ENCODE measurements at places on chromosomes 5 and 9.

DNA sequence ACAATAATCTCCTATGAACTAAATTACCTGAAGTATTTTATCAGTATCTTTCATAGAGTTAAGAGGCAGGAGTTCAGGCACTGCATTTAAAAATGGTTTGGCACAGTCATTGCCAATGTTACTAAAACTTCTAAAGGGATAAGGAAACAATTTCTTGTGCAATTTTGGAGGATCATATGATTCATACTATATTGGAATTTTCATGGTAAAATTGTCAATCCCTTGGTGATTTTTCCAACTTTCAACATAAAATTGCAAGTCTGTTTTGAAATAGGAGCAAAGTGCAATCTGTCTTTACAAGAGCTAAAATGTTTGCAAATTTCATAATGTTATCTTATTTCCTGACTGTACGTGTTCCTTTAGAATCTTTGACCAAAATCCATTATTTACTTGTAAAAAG, 211.1 kb downstream of the DMRTA1 start:
- no peak for DNase-seq

DNA sequence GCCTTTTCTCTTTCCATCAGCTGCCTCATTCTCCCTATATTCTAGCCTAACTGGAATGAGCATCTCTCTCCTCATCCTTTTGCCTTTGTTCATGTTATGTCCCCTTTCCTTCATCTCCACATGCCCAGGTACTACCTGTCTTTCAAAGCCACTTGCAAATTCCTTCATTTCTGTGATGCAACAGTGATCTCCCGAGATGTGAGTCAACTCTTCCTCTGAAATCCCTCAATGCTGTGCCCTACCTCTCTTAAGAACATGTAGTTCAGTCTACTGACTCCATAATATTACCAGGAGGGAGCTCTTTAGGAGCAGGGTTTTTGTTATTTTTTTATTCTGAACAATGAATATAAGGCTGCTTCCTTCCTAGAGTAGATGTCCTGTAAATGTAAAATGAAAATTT, 91.6 kb downstream of the ZNF462 start:
- no peak for DNase-seq

GRCh38 chr5:50968356-50969149, 302.1 kb downstream of the PARP8 start:
- no peak for DNase-seq

- no peak for DNase-seq
These were observed 314.1 kb upstream of the ATP10B start for GRCh38 chr5:161165998-161166660.

DNA sequence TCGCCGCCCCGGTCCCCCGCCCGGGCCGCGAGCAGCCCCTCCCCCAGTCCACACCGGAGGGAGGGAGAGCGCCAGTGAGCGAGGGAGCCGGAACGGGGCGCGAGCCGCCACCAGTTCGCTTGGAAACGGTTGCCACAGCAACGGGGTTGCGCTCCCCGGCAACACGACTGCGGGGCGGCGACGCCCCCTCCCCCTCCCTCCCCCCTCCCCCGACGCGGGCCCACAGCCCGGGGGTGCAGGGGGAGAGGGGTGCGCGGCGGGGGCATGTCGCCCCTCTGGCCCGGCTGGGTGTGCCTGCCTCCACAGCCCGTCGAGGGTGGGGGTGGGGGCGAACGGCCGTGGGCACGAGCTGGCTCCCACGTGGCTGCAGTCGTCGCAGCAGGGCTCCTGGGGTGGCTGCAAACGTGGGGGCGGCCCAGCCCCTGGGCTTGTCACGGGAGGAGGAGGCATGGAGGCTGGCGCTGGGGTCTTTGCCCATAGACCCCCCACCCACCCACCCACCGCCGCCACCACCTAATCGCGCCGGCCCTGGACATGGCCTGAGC, 524 bp downstream of the PRR7 start:
- DNase-seq: no peak

GRCh38 chr9:137951107-137951506, 73.5 kb downstream of the CACNA1B start:
- no peak for DNase-seq

DNA sequence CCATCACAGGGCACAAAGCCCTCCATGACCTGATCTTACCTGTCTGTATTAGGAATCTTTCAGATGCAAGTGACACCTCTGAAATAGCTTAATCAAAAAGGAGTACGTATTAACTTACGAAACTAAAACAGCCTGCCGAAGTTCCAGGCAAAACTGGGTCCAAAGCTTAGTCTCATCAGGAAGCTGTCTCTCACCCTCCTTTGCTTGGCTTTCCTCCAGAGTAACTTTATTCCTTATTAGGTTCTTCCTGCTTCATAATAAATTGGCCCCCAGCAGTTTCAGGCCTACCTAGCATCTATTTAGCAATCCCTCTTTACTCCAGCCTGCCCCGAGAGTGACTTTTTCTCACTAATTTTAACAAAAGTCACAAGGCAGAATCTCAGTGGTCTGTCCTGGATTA, 58.4 kb upstream of the STK32A start:
- no peak for DNase-seq

DNA sequence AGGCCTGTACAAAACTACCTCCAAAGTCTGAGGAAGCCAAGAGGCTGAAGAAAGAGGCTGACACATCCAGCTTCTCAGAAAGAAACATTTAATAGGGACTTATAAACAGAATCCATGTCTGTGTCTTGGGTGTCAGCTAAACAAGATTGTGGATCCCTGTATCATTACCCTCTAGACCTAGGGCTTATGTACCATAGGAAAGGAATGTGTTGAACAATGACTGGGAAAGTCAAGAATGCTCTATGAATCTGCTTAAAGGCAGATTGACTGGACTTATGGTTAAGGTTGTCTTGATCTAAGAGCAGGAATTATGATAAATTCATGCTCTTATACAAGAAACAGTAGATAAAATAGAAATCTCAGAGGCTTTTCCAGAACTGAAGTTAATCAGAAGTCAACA, 335.7 kb upstream of the RPS23 start:
- DNase-seq: no peak

DNA sequence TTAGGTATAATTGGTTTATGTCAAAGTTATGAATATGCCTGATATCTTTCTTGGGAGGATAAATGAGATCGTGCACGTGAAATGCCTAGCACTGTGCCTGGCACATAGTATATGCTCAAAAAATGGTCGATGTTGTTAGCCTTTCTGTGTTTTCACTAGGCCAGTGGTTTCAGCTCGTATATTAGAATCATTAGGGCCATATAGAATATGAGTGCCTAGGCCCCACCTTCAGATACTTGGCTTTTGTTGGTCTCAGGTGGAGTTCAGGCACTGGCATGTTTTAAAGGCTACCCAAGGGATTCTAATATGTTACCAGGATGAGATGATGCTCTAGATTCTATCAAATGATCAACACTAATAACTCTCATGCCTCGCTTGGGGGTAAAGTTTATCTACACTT, 56.8 kb downstream of the ELL2 start:
- DNase-seq: no peak

GRCh38 chr5:5933651-5934050, 444.7 kb downstream of the MED10 start:
- no peak for DNase-seq

DNA sequence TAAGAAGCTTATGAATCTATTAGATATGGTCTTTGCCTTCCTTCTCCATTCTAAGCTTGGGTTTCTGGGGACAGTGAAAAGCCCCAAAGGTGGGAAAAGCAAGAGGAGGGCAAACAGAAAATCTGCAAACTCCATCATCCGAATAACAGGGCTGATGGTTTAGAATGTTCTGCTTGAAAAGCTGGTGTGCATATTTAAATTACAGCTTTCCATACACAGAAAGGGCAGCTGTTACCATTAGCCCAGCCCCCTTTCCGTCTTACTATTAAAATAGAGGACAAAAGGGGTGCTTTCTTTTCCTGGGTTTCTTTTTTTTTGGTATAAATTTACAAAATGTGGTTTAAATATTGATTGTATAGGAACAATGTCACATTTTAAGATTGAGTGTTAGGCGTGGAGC, 22.0 kb downstream of the INSYN2B start:
- no peak for DNase-seq

GRCh38 chr5:101943784-101944183, 352.3 kb downstream of the SLCO4C1 start:
- no peak for DNase-seq

DNA sequence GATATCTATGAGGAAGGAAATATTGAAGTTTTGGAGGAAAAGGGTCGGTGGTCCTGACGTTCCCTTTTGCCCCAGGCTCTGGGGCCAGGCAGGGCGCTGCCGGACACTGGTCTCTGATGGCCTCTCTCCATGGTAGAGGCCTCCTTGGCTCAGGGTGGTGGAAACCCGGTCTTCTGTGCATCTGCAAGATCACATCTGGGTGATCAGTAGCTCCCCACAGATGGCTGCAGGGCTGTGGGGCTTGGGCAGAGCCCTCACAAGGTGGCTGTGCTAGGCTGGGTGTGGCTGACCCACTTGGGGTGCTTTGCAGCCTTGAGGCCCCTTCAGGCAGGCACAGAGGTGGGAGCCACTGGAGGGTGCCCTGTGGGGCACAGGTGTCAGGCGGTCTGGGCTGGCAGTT, 53.9 kb upstream of the RNU6ATAC start:
- DNase-seq: no peak

DNA sequence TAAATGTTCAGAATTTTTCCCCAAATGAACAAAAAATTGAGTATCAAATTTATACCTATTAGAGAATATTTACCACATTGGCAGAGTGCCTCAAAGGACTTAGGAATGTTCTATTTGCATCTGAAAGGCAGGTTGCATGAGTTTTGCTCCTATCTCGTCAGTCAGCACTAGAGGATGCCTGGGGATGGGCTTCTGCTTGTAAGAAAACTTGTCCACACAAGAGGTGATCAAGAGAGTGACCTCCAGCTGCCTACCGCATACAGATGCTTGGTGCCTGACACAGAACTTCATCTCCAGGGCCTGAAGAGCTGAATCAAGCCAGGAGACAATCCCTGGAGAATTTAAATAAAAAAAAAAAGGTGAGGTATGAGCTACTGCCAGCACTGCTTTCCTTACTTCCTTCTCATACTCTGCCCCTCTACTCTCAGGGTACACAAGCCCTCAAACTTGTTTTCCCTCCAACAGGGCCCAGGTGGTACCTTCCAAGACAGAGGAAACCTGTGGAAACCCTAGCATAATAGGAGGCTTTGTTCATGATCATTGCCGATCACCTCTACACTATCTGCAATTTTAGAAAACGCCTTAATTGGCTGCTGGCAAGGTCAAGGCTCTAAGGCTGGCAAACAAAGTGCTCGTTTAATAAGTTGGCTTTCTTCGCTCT, 166.6 kb downstream of the ELAVL2 start:
- no peak for DNase-seq

GRCh38 chr5:96143450-96143849, 181.8 kb upstream of the ELL2 start:
- no peak for DNase-seq

DNA sequence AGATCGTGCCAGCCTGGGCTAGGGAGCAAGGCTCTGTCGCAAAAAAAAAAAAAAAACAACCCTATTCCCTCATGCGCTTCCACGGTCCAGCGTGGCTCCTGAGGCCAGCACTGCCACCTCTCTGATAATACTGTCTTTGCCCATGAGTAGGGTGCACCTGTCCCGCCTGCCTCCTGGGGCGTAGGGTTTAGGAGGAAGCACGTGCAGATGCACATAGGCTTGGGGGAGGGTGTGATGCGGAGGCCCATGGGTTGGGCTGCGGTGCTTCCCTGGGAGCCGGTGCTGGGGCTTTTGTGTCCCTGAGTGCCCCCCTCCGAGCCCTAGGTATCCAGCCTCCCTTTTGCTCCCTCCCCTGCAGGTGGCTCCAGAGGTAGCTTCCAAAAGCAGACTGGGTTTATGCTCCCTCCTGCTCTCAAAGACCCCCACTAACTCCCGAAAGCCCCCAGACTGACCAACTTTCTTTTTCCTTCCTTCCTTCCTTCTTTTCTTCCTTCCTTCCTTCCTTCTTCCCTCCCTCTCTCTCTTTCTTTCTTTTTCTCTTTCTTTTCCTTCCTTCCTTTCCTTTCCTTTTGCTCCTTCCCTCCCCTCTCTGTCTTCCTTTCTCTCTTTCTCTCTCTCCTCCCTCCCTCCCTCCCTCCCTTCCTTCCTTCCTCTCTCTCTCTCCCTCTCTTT, 12.8 kb downstream of the FGFR4 start:
- no peak for DNase-seq

GRCh38 chr5:115956957-115957356, 5.3 kb upstream of the LVRN start:
- DNase-seq: no peak

DNA sequence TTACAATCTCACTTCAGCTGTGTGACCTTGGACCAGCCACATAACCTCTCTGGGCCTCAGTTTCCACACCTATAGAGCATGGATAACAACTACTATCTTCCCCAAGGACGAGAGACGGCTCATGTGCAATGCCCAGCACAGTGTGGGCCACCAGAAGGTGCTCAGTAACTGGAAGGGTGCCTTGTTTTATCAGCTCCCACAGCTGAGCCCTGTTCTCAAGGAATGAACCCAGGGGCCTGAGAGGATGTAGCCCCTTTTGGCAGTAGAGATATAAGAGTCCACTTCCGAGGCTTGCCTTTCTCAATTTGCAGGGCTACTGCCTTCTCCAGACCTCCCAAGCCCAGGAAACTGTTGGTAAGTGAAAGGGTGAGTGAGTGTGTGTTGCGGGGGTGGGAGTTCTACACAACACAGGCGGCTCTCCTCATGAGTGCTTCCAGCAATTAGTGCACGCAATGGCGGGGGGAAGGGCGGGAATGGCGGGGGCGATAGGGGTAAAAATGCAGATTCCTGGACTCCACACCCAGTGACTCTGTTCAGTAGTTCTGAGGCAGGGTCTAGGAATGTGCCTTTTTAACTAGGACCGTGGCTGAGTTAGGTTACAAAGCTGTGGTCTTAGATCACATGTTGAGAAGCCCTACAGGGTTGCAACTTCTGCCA, 185.1 kb downstream of the FSTL4 start:
- no peak for DNase-seq

GRCh38 chr5:10374046-10375022, 20.8 kb downstream of the MARCHF6 start:
- DNase-seq: no peak

DNA sequence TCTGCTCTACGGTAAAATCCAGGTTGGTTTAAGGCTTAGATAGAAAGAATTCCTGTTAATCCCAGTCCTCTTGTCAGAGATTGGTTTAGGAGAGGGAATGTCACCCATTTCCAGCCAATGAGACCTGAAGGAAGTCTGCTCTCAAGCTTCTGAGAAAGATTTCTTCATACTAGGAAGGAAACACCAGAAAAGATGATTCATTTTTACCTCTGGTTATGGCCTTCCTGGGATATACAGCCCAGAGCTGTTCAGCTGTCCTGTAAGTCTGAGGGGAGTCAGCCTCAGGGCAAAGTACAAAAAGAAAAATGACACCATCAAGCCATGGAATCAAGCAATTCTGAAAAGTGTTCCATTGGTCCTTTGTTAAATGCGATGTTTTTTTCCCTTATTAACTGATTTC, 18.6 kb upstream of the CFAP95 start:
- no peak for DNase-seq
